ENCODE measurements at places on chromosomes 5 and 9. TPM values are rescaled to one million over a fixed set of nuclear protein-coding genes. Genes with fewer than 3 reads are reported as not detected.

The CCDC183 gene
- 0.49 TPM for polyA plus RNA-seq

The IL3 gene
- not detected for polyA plus RNA-seq

The LHX3 gene
- not detected for polyA plus RNA-seq

The RNF180 gene
- 1.0 TPM for polyA plus RNA-seq

The EQTN gene
- polyA plus RNA-seq, result not detected

GRCh38 chr9:109861499-109861898, 81.5 kb downstream of the PALM2AKAP2 start:
- no peaks in the 10 kb centered on the region for H3K27me3 ChIP-seq
- no peaks in the 10 kb centered on the region for H3K36me3 ChIP-seq
- no peak overlapping the region for H3K4me3 ChIP-seq
- H3K4me1 ChIP-seq, result peaks cover 14% of the 10 kb centered on the region

DNA sequence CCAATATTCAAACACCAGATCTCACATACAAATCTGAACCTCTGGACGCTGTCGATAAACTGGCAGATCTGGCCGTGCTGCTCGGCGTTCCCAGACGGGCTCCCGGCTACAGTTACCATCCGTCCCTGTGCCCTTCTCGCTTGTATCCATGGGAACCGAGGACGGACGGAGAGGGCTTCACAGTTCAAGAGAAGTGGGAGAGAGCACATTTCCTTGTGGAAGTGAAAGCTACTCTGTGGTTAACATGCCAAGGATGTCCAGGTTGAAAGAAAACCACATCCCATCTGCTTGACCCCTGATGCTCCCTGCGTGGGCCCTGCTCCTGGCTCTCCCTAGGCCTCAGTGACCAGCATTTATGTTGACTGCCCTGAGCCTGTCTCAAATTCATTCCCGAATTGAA, 6.3 kb upstream of the DBN1 start:
- peaks cover 42% of the 10 kb centered on the region for H3K4me1 ChIP-seq
- peaks cover 5% of the 10 kb centered on the region for H3K36me3 ChIP-seq
- H3K4me3 ChIP-seq, result no peak overlapping the region
- H3K27ac ChIP-seq, result peak overlapping the region; percentile 71

- peaks cover 29% of the 10 kb centered on the region for H3K4me1 ChIP-seq
- no peak overlapping the region for H3K4me3 ChIP-seq
- peak overlapping the region; percentile 55 for H3K27ac ChIP-seq
- peak; percentile 18 for DNase-seq
- H3K27me3 ChIP-seq, result no peaks in the 10 kb centered on the region
- no peaks in the 10 kb centered on the region for H3K36me3 ChIP-seq
Measured at GRCh38 chr5:61450493-61451279, 118.6 kb downstream of the ZSWIM6 start.

GRCh38 chr9:75461183-75461582, 372.9 kb downstream of the OSTF1 start:
- no peaks in the 10 kb centered on the region for H3K4me1 ChIP-seq
- H3K36me3 ChIP-seq, result no peaks in the 10 kb centered on the region
- no peaks in the 10 kb centered on the region for H3K27me3 ChIP-seq
- DNase-seq, result no peak

DNA sequence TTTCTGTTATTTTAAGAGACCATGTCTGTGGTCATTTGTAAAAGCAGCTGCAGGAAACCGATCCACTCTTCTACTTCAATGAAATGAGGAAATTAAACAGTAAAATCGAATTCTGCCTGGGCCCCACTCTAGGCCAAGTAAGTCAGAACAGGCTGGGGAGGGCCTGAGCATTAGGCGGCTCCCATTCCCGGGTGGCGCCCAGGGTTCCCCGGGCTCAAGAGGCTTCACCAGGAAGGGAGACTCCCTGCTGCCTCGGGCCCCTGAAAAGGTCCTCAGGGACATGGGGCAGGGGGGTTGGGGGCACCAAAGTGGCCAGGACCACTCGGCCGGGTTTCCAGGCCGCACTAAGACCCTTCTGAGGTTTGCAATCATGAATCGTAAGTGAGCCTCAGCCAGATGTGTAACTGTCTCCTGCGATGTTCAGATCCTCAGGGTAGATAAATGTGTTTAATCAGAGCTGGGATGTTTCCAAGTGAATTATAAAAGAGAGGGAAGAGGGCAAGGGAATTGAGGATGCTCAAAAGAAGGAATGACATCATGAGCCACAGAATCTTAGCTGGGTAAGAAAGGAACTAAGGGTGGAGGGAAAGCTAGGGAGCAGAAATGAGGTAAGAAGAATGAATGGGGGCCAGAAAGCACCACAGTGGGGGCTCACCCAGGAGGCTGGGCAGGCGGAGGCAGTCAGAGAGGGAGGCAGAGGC, 24.6 kb downstream of the MED10 start:
- DNase-seq, result no peak
- no peaks in the 10 kb centered on the region for H3K36me3 ChIP-seq
- no peaks in the 10 kb centered on the region for H3K27me3 ChIP-seq

- H3K27me3 ChIP-seq, result no peaks in the 10 kb centered on the region
Measured at GRCh38 chr9:101574731-101575333, 19.9 kb downstream of the PPP3R2 start.

- DNase-seq, result no peak
- no peaks in the 10 kb centered on the region for H3K27me3 ChIP-seq
- peaks cover 7% of the 10 kb centered on the region for H3K4me1 ChIP-seq
- H3K36me3 ChIP-seq, result no peaks in the 10 kb centered on the region
- no peak overlapping the region for H3K4me3 ChIP-seq
- H3K27ac ChIP-seq, result peak overlapping the region; percentile 56
Measured at GRCh38 chr9:125486152-125486508, 220.9 kb downstream of the MAPKAP1 start.

GRCh38 chr9:23258569-23258968, 567.5 kb downstream of the ELAVL2 start:
- no peak overlapping the region for H3K4me3 ChIP-seq
- no peaks in the 10 kb centered on the region for H3K27me3 ChIP-seq
- no peaks in the 10 kb centered on the region for H3K36me3 ChIP-seq
- H3K27ac ChIP-seq, result no peak overlapping the region

- DNase-seq, result no peak
- H3K27ac ChIP-seq, result no peak overlapping the region
- no peaks in the 10 kb centered on the region for H3K4me1 ChIP-seq
- H3K4me3 ChIP-seq, result no peak overlapping the region
- H3K27me3 ChIP-seq, result no peaks in the 10 kb centered on the region
Measured at GRCh38 chr5:167880420-167880819, 411.0 kb upstream of the WWC1 start.

DNA sequence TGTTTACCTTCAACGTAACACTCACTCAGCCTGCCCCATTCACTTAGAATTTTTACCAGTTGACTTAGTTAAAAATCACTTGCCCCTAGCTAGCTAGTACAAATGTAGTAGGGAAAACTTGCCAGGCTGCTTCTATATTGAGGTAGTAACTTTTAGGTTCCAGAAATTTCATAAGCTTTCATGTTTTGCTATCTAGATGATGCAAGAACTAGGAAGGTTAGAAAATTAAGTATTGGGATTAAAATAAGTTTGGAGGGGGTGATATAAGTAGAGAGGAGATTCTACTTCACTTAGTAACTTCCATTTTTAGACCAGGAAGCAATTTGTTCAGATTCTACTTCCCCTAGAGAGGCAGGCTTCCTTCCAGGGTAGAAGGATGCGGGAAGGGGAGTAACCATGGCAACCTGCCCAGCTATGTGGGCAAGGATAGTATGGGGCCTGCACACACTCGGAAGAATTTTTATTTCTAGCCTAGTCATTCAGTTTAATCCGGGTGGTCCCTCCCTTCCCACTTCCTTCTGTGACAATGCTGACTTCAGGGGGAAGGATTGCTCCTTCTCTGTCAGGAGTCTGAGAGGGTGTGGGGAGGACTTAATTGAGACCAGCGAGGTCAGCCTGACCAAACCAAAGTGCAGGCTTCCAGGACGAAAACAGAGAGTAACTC, 4.2 kb downstream of the DAB2 start:
- H3K27ac ChIP-seq, result peak overlapping the region; percentile 92
- peak; percentile 40 for DNase-seq
- peaks cover 57% of the 10 kb centered on the region for H3K4me1 ChIP-seq
- peak overlapping the region; percentile 63 for H3K4me3 ChIP-seq

- no peaks in the 10 kb centered on the region for H3K4me1 ChIP-seq
- no peak overlapping the region for H3K27ac ChIP-seq
- DNase-seq, result no peak
- H3K36me3 ChIP-seq, result no peaks in the 10 kb centered on the region
Measured at GRCh38 chr5:167029488-167029887, 1262.0 kb upstream of the WWC1 start.
